ENCODE measurements at places on chromosomes 2 and 18.

DNA sequence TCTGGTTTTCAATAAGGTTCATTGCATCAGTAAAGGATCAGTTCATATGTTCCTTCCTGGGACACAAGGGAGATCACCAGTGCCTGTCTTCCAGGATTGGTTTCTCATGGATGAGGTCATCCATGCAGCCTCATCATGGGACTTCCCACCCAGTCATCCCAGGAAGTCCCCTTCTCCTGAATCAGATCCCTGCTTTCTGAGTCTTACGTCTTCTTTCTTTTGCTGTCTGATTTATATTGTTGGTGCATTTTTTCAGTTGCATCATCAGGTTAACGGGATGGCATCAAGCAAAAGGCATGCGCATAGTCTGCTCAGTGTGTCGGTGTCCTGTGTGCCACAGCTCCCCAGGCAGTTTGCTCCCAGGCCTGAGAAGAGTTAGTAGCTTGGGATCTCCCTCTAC is 105.9 kb downstream of the SOX11 start:
- DNase-seq: no peak

DNA sequence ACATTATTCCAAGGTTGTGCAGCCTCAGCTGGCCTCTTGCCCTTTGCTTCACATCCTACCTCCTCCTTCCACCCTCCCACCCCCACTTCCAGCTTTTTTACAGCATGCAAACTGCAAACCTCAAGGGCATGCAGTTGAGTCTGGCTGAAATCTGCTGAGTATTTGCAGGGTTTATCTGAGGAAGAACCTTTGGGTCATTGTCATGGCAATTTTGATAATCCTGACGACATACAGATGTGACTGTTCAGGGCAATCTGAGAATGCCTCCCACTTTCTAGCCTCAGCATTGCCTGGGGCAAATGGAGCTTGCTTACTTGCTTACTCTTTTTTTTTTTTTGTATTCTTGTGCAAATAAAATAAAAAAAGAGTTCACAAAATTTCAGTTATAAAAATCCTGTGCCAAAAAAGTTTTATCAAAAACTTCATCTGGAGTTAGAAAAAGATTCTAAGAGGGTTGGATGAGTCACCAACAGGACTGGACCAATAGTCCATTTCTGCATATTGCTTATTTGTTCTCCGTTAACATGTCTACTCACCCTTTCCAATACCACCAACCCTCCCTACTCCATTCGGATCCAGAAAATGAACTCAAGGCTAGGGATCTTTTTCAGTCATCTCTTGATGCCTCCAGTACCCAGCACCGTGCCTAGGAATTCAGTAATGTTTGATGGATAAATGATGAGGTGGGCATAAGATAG is 23.6 kb upstream of the LHCGR start:
- no peak for DNase-seq

DNA sequence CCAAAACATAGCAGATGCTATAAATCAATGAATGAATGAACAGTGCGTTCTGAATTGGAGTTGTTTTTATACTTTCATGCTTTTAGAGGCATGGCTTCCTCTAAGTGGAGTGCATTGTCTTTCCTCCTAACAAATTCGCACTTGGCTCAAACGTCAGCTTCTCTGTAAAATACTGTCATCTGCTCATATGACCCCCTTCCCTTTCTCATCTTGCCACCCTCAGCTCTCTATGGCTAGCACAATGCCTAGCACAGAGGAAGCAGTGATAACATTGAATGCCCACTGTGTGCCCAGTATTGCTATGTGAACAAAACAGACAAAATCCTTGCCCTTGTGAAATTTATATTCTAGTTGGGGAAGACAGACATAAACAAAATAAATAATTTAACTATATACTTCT is 258.8 kb downstream of the MREG start:
- DNase-seq: no peak

- no peak for DNase-seq
Observed at GRCh38 chr2:10482913-10483312, 34.8 kb upstream of the ODC1 start.

- peak; percentile 73 for DNase-seq
Observed at GRCh38 chr2:112481528-112482233, at the start of gene TTL. TSS of gene TTL (plus strand) at chr2:112482156. CDS start at chr2:112482345, 189 bp downstream.

GRCh38 chr2:120820953-120821279 is 85.2 kb downstream of the GLI2 start:
- no peak for DNase-seq

- DNase-seq: no peak
Observed at GRCh38 chr2:193695367-193695766, 1500.6 kb upstream of the TMEFF2 start.

GRCh38 chr18:25921677-25922421 is 168.6 kb downstream of the SS18 start:
- no peak for DNase-seq

GRCh38 chr18:39313992-39314391 is 1748.4 kb upstream of the CELF4 start:
- no peak for DNase-seq

DNA sequence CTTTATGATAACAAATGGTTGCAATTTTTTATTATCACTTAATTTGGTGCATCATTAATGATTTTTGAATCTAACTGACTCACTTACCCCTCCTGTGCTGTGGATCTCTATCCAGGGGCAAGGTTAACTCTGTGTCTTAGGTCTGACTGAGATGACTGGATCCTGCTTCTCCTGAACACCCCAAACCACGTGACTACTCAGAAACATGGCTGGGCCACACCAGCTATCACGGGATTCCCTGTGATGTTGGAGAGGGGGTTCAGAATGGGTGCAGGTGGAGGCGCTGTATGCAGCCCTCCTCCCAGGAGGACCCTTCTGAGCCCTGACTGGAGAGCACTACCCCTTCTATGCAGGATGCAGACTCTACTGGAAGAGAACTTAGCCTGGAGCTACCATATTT is 152.4 kb upstream of the CAPN13 start:
- DNase-seq: no peak

- no peak for DNase-seq
Observed at GRCh38 chr2:32534831-32535230, 93.0 kb upstream of the TTC27 start.

DNA sequence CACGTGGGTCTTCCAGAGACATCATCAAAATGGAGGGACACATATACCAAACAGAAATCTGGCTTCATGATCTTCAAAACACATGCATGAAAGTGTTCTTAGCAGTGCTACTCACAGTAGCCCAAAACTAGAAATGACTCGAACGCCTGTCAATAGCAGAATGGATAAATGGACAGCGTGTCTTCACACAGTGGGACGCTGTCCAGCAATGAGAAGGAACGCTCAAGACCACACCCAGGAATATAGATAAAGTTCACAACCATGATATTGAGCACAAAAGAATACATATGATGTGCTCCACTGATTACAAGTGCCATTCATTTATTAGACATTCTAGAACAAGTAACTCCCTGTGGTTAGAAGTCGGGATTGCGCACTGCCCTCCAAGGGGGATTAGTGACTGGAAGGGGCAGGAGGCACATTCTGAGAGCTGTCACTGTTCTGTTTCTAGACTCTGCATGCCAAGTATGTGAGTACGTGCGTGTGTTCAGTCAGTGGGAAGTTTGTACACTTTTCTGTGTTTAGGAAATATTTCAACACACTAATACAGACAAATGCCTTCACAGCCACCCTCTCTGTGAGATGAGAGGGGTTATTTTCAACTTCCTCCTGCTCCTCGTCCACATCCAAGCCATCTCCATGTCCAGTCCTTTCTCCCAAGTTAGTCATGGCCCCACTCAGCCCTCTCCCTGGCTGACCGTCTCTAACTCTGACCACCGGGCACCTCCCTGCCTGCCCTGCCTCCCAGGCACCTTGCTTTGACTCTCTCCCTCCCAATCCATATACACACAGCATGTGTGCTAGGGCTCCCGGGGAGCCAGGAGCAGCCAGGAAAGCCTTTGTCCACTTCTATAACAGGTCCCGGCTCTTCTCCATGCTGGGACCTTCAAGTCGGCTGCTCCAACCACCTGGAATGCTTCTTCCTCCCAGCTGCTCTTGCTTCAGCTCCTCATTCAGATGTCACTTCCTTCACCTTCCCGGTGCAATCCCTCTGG is 26.9 kb upstream of the TNS1 start:
- no peak for DNase-seq

DNA sequence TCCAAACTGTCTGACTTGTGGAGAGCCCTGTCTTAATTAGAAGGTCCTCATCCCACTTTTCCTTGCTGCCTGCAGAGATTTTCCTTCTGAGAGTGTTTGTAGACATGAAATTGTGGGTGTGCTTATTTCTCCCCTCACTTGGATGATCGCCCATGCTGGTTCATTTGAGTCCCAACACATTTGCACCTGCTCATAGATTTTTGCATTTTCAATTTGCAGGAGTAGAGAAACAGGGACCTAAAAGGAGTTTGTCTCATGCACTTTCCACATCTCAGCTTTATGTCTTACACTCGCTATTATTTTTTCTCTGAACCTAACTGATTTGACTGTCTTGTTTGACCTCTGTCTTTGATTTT is 33.2 kb upstream of the FHL2 start:
- no peak for DNase-seq

GRCh38 chr2:69547984-69548715 is 95.4 kb downstream of the AAK1 start:
- no peak for DNase-seq

- no peak for DNase-seq
Observed at GRCh38 chr2:16126517-16127275, 186.3 kb downstream of the MYCN start.

DNA sequence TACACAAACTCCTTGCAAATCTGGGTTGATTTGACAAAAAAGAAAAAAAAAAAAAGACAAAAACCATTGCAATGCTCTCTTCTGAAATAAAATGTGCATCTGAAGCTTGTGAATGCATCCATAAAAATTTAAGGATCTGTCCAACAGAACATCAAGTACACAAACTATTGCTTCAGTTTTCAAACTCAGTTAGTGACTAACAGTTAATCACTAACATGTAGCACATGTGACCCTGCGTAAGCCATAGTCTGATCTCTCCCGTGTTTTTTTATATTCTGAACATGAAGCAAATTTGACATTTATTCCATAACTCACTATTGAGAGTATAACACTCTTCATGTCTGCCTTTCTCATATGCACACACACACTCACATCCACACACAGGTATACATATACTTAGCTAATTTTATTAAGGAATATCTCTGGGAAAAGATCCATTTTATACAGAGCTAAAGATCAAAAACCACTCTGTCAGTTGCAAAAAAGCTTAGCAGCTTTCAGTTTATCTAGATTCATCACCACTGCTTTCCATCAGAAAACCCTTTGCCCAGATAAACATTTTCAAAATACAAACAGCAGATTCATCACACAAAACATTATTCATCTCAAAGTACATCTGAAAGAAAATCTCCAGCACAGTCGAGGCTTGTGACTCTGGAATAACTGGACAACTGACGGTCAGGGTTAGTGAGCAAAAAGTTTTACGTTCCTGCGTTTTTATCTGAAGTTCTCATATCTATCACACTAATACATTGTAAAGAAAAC is 1000.4 kb upstream of the ACVR2A start:
- DNase-seq: no peak

GRCh38 chr2:204775766-204776165 is 230.5 kb downstream of the PARD3B start:
- DNase-seq: no peak

GRCh38 chr2:239800785-239801386 is 224.3 kb downstream of the NDUFA10 start:
- DNase-seq: no peak

DNA sequence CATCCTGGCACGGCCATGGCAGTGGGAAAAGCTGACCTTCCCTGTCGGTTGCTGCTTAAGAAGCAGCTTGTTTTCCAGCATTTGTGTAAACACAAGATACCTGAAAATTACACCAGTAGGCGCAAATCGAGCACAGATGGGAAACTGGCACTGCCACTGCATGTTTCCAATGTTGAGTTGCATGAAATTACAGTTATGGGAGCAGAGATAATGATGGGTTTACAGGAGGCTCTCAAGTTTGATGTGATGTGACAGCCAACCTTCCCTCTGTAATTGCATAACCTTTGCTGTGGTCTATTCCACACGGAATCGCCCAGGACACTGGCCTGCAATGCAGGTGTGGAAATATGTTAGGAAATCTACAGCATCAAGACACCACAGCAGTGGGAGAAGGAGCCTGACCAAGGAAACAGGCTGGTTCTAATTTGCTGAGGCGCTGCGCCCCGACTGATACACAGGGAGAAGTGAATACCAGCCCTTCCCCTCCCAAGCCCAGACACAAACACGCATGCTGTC is 17.4 kb downstream of the GPR45 start:
- DNase-seq: no peak

DNA sequence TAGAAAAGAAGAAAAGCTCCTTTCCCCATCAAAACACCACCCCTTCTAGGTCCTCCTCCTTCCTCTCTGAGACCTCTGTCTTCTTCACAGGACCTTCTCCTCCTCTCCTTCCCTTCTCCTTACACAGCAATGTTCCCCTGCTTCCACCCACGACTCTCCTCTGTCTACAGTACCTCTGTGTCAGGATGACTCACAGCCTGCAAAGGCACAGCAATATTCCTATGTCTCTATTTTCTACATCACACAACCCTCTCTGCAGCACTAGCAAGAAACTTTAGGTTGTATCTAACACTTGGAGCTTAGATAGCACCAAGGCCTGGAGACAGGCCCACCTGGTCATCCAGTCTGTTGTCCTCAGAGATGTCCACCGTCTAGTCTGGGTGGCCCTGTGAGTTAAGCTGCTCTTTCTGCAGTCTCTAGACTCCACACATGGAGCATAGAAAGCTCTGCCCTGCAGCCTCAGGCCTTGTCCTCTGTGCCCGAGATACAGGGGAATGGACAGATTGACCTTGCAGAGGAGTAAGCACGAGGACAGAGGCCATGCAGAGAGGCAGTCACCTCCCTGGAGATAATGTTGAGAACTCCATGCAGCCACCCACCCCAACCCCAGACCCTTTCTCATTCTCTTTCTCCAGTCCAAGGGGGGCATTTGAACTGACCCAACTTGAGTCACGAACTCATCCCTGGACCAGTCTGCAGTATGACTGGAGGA is 212.0 kb downstream of the TNS1 start:
- no peak for DNase-seq

DNA sequence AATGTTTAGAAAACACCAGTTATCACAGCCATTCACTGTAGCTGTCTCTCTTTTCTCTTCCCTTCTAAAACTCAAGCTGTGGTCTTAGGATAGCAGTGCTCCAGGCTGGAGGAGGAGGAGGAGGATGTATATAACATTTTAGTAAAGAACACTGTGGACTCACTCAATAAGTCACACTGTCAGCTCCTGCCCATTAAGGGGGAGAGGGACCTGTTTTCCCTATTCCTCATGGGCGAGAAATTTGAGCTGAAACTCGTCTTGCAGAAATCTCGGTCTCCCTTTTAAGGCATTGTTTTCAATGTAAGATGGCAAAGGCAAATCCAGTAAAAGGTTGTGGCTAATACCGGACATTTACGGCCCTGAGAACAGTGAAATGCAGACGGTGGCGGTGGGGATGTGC is 114.8 kb upstream of the ZNF236 start:
- no peak for DNase-seq

- no peak for DNase-seq
Observed at GRCh38 chr2:120624061-120624737, 111.5 kb upstream of the GLI2 start.

DNA sequence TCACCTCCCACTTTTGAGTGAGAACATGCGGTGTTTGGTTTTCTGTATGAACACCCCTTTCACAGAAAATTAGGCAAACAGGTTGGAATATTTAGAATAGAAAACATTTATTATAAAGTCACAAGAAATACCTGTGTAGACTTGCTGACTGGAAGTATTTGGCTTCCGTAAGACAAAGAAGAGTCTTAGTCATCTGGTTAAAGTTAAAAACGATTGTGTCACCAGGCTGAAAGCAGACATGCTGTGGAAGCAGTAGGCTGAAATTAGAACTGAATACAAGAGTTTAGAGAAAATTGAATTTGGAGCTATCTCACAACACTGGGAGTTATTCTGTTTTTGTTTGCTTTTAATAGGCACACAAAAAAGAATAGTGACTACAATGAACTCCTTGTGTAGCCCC is 16.2 kb upstream of the CLASP1 start:
- DNase-seq: no peak

Measured in midbrain (tissue), 1 donor.